ENCODE measurements at places on chromosomes 6 and 20.

DNA sequence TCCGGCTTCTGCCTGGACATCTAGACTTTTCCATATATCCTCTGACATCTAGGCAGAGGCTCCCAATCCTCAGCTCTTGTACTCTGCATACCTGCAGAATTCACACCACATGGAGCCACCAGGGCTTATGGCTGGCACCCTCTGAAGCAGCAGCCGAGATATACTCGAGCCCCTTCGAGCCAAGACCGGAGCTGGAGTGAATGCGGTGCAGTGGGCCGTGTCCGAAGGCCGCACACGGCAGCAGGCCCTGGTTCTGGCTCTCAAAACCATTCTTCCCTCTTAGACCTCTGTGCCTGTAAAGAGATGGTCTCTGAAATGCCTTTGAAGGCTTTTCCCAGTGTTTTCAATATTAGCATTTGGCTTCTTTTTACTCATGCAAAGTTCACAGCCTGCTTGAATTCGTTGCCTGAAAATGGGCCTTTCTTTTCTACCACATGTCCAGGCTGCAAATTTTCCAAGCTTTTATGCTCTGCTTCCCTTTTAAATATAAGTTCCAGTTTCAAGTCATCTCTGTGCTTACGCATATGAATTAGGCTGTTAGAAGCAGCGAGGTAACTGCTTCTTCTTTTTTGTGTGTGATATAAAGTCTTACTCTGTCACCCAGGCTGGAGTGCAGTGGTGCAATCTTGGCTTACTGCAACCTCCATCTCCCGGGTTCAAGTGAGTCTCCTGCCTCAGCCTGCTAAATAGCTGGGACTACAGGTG, 3.8 kb upstream of the SIRPB1 start:
- no peak for DNase-seq

DNA sequence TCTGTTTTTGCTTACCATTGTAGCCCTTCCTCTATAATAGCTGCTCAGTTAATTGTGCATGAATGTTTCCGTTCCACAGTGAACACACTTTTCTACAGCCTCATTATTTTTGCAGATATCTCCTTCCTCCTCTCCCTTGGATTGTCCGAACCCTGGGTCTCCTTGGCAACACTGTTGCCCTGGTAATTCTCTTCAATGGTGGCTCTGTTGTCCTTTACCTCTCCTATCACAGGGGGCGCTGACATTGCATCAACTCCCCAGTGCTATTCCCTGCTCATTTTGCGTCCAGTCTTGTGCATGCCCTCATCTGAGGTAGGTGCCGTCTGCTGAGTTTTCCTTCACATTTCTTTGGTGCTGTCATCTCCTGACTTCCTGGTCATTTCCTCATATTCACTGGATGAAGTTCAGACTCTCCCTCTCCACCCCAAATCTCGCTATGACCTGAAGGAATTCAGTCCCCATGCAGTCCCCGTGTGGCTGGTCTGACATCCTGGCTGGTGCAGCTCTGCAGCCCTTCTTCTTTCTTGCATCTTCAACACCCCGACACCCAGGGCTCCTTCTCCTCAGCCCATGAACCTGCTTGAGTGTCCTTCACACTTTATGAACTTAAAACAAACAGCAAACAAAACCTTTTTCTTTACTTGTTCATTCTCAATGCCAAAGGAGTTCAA, 21.1 kb downstream of the PHACTR2 start:
- DNase-seq, result no peak

- DNase-seq, result no peak
Observed at GRCh38 chr6:114342086-114342825, 567 bp downstream of the HS3ST5 start.

- DNase-seq, result no peak
Observed at GRCh38 chr6:93341900-93342613, 77.3 kb downstream of the EPHA7 start.

GRCh38 chr6:150230164-150230561, 87.3 kb downstream of the PPP1R14C start:
- DNase-seq, result no peak

- DNase-seq, result no peak
Observed at GRCh38 chr20:11769825-11770224, 147.9 kb upstream of the BTBD3 start.

- DNase-seq, result no peak
Observed at GRCh38 chr6:118881440-118882313, 12.3 kb upstream of the ASF1A start.

- DNase-seq, result no peak
Observed at GRCh38 chr6:45504947-45505346, 127.2 kb upstream of the SUPT3H start.

- DNase-seq, result no peak
Observed at GRCh38 chr6:97019315-97019714, 94.8 kb downstream of the KLHL32 start.

- no peak for DNase-seq
Observed at GRCh38 chr6:101011186-101011585, 130.1 kb upstream of the ASCC3 start.

DNA sequence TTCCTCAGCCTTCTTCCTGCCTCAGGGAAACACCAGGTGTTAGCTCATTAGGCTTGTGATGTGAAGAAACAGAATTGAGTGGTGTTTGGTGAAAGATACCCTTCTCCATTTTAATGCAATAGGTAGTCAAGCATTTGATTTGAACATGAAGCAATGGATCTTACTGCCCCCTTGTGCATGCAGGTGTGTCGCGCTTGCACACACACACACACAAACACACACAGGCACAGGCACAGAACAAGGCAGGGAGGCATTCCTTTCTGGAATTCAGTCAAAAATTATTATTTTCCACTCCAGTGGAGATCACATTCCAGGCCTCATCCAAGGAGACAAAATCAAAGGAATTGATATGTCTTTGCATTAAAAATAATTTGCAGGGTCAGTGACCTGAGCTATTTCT, 667.0 kb upstream of the MARCKS start:
- DNase-seq, result no peak

GRCh38 chr6:41784581-41785171, 2.8 kb upstream of the TOMM6 start:
- no peak for DNase-seq

- no peak for DNase-seq
Observed at GRCh38 chr20:39532205-39532604, 570.1 kb downstream of the DHX35 start.

DNA sequence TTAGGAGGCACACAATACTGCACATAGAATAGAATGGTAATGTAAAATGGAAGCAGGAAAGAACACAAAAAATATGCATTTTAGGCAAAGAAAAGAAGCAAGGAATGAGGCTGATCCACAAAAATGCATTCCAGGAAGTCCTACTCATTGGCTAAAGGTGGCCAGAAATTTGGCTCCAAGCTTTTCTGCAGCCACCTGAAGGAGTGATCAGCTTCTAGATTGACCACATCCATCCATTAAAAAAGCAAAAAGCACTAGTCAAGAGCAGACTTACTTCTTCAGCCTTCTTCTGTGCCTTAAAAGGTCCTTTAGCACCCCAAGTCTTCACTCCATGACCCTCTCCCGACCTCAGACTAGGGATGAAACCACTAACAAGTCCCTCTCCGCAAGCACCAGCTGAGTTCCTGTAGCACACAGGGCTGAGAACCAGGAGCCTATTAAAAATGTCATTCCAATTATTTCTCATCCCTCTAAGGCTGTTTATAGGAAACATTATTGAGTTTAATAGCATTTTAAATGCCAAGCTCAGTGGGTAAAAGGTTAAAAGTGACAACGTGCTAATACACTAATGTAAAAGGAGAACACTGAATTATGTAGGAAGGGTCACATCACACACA, 36.5 kb downstream of the TRAM2 start:
- no peak for DNase-seq

GRCh38 chr6:7692453-7692784, 33.5 kb upstream of the BMP6 start:
- no peak for DNase-seq

DNA sequence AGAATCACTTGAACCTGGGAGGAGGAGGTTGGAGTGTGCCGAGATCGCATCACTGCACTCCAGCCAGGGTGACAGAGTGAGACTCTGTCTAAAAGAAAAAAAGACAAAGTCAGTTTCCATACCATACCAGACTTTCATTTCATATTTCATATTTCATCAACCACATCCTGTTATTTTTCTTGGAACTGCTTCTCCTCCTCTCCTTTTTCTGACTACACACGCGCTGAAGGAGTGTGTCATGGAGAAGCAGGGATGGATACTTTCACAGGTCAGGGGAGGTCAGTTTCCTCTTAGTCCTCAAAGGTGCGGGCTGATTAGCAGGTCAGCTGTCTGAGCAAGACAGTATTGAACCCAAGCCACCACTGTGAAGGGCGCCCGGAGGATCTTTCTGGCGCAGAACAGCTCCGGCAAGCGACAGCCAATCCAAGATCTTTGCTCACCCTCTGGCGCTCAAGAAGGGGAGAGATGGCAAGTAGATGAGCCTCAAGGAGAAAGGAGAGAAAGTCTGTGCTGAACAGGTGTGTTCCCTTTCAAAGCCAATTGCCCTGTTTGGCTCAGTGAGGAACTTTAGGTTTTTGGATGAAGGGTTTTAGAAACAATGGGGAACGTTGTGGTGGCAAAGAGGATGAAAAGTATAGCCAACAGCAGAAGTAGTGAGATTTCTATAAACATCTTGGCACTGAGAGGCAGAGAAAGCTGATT, 18.9 kb upstream of the SYNJ2 start:
- DNase-seq, result no peak

DNA sequence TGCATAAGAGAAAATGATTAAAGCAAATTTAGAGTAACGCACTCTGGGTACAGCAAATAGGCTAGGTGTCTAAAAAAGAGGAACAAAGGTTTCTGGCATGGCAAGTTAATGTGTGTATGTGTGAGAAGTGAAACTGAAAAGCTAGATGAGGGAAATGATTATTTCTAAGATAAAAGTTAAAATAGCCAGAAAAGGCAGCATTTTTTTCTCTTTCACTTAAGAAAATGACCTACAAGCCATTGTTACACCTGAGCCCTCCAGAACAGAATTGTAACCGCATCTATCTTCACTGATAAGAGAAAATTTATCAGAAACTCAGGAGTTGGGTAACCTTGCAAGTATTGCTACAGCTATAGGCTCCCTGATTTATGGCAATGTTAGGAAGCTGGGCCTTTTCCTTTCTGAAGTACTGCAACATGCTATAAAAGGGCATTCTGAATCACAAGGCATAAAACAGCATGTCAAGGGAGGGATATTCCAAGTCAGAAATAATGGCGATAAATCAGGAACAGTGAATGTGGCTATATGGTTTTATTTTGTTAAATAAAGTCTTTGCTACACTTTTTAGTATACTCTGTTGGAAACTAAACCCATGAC, 395.3 kb downstream of the TBC1D32 start:
- no peak for DNase-seq
